ENCODE measurements at places on chromosomes 7 and 10. TPM values are rescaled to one million over a fixed set of nuclear protein-coding genes. Genes with fewer than 3 reads are reported as not detected.

STAG3 gene
- 9.2 TPM for polyA plus RNA-seq

HOXA3 gene
- 32.8 TPM for polyA plus RNA-seq

- DNase-seq, result no peak
Observed at GRCh38 chr10:16231176-16231575, 205.6 kb upstream of the PTER start.

DNA sequence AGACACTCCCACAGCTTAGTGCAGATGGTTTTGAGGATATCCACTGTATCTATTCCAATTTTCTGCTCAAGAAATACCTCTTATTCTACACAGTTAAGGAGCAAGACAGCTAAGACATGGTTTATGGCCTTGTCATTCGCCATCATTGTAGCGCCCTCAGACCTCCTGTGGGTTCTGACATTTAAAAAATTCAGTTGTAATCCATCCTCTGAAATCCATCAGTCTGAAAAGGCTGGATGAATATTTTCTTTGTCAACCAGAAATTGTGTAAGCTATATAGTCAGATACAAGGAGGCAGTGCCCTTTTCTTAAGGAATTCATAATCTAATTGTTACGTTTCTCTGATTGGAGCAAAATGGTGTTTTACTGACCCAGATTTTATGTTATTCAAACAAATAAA, 353.6 kb downstream of the GALNT17 start:
- DNase-seq, result no peak

PSD gene
- 6.9 TPM for polyA plus RNA-seq

- DNase-seq, result no peak
Observed at GRCh38 chr7:116271963-116272886, 61.9 kb downstream of the TES start.

SPDYE11 gene
- polyA plus RNA-seq, result 0.50 TPM

DNA sequence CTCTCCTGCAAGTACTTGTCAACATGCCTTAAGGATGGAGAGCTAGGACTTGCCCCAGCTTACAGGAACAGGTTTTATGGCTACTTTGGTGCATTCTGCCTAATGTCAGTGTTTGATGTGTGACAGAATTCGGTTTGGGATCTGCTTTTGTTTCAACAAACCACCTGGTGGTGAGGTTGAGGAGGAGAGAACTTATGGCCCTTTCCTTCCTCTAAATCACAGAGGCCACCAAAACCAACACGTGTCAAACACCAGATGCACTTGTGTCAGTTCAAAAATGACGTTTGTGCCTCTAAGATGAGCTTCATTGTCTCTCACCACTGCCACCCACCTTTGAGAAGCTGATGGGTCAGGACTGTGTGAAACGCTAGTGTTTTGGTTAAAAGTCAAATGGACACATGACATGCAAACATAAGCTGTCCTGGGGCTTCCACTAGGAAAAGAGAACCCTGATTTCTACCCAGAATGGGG, 83.9 kb downstream of the OSBPL3 start:
- DNase-seq, result no peak

DNA sequence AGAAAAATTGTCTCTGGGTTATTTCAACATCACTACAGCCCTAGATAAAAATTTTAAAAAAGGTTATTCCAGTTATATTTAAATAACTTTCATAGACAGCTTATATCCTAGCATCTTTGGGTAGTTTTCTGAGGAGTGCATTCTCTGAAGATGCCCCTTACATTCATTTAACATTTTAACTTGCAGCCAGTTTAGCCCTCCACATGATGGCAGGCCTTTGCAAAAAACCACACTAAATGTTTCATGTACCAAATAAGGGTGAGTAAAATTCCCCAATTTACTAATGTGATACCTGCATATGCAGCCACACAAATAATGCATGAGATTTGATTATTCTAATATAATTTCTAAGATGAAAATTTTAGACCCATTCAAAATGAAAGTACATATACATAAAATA, 108.4 kb upstream of the ZWINT start:
- DNase-seq, result no peak

GRCh38 chr10:11175823-11176243, 158.2 kb downstream of the CELF2 start:
- DNase-seq, result no peak

GRCh38 chr10:30176182-30176581, 116.8 kb upstream of the JCAD start:
- DNase-seq, result no peak

LOXL4 gene
- polyA plus RNA-seq, result 4.9 TPM

DNA sequence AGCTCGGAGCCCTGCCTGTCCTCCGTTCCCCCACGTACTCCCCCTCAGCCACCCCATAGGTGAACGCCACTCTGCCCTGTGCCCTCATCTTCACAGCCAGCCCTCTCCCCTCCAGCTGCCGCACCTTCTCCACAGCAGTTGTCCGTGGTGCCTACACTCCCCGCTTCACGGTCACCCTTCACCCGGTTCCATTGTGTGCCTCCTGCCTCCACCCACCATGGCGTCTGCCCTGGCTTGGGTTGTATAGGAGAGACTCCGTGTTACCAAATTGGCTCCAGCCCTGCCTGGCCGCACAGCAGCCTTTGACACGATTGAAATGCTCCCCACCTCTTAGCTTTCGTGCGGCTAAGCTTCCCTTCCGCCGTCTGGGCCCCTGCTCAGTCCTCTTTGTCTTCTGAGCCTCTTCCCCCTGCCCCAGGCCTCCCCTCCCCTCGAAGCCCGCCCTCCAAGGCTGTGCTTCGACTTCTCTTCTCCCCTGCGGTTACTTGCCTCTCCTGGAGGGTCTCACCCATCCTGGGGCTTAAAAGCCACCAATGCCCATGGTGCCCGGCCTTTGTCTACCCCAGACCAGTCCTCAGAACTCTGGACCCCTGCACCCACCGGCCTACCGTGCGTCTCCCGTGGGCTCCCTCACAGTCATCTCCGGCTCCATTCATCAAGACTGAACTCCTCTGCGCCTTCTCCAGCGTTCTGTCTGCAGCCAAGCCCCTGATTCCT, 18.5 kb upstream of the NODAL start:
- DNase-seq, result no peak

MKX gene
- 0.07 TPM for polyA plus RNA-seq

- DNase-seq, result no peak
Observed at GRCh38 chr10:45593938-45594275, 78.7 kb downstream of the ZFAND4 start.

DNA sequence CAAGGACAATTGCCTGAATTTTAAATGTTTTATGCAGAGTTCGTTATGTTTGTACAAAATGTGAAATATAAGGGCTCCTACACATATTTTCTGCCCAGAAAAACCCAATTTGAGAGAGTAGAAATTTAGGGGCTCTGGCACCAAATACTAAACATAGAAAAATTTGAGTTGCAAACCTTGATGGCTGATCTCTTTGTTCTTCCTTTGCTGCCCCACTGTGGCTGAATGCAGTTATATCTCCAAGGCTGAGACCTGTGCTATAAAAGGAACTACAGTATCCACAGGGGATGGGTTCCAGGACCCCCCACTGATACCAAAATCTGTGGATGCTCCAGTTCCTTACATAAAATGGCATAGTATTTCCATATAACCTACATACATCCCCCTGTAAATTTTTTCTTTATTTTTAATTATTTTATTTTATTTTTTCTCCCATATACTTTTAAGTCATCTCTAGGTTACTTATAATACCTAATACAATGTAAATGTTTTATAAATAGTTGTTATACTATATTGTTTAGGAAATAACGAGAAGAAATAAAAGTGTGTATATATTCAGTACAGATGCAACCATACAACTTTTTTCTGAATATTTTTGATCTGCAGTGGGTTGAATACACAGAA, 22.5 kb downstream of the CFAP43 start:
- no peak for DNase-seq

TMEM273 gene
- polyA plus RNA-seq, result 2.2 TPM

GRCh38 chr10:29532256-29532878, 102.4 kb downstream of the SVIL start:
- no peak for DNase-seq

CLDN3 gene
- 31.7 TPM for polyA plus RNA-seq

CDC123 gene
- 140 TPM for polyA plus RNA-seq

GRCh38 chr7:93693796-93694195, 119.3 kb upstream of the CALCR start:
- DNase-seq, result no peak

Measured in right renal cortex interstitium (tissue), 3 donors.